ENCODE measurements at places on chromosomes 5 and 9.

- DNase-seq: no peak
These were observed 58.1 kb upstream of the SHISAL2B start for GRCh38 chr5:64632251-64632650.

DNA sequence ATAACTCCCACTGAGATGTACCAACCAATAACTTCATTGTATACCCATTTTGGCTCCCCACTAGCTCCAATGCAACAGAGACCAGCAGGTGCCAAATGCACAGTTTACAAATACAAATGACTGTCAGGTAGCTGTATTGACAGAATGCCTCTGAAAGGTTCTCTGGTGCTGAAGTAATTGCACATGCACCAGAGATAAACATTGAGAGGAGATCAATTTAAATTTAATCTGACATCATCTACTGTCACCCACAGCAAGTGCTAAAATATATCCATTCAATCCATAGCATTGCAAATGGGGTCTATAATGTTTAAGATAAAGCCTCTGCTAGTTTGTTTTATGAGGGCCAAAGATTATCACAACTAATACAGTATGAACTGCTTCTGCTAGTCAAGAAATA, 80.2 kb downstream of the STX17 start:
- DNase-seq: no peak

- no peak for DNase-seq
These were observed 87.0 kb upstream of the PHYKPL start for GRCh38 chr5:178319541-178320041.

DNA sequence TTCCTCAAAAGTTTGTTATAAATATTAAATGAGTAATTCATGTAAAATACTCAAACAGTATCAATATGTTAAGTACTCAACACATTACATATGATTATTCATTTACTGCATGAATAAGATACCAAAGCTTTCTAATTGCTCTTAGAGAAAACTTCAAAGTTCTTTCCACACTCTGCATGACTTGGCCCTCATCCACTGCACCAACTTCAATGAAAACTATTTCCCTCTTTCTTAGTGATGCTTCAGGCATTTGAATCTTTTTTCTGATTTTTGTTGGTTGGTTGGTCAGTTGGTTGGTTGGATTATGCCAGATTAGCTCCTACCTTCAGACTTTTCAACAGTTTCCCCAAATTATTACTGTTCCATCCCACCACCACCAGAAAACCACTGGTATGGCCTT, 314.7 kb upstream of the RGMB start:
- DNase-seq: no peak

- DNase-seq: no peak
These were observed 18.1 kb downstream of the GSN start for GRCh38 chr9:121285835-121286687.

GRCh38 chr9:34589636-34590380, at the start of gene CNTFR:
Gene CNTFR, minus strand, starts transcription at chr9:34589724. Its CDS starts 20,743 bp downstream, at chr9:34568981.
- DNase-seq: no peak

DNA sequence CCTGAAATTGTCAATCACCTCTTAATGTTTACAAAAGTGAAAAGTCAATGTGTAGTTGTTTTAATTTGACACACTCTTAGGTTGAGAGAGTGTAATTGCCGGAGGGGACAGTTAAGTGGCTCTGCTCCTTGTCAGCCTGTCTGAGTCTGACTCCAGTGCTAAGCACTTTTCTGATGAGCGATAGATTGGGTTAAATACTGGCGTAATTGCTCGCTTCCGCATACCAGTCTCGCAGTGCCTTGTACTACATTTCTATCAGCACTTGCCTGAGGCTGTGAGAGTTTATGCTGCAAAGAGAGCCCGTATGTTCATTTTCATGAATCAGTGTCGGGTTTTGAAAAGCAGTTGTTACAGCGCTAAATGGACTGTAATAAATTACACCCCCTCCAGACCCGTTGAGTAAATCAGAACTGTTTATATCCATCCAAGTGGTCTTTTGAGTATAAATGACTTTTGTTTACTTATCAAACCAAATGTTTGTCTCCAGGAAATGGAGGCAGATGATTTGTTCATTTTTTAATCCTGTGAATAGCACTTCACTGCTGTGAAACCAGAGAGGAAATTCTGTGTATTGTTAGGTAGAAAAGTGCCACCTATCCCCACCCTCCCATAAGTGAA, 41.0 kb upstream of the DMRT3 start:
- DNase-seq: no peak

GRCh38 chr5:180599981-180600553, 8.8 kb upstream of the SCGB3A1 start:
- no peak for DNase-seq

DNA sequence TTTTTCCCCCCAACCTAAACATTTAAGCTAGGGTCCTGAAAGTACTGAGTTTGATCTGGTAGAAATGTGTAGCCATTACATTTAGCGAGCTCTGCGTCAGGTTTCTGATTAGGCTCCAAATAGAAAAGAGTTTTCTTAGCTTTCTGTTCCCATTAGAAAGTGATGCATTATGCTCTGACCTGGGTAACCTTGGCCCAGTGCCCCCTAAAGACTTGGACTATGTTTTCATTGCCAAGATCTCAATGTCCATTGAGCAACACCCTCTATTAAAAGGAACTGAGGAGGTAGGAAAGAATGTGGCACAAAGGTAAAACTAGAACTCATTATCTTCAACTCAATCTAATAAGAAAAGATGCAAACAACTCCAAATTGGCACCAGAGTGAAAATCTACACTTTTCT, 358.9 kb upstream of the PCSK5 start:
- DNase-seq: no peak

DNA sequence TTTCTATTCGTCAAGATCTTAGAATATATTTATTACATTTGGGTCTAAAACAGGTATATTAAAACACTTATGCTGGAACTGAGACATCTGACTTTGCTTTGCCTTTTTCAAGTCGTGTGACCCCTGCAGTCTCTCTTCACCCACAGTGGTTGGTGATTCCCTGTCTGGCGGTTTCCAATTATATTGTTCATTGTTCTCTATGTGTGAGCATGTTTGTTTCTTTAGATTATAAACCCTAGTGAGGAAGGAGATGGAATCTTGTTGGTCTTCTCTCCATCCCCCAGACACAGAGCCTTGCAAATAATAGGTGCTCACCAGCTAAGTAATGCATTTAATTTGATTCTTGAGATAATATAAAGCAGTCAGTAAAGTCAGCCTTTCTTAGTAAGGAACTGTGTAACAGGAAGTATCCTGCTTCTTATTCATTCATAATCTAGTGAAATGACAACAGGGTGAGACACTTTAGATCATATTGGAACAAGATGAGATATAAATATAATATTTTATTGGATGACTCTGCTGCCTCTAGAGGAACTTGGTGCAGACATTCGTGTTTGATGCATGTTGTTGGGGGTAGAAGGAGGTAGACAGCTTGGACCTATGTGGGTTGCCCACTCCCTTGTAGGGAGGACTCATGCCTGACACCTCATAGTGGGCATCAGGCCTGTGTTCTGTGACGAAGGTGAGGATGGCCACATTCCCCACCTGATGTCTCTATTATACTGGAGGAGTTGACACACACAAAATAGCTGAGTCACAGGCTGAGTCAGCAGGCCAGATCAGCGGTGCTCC, 88.1 kb downstream of the FGF1 start:
- DNase-seq: no peak

- no peak for DNase-seq
These were observed 202.6 kb downstream of the TSSK1B start for GRCh38 chr5:113232221-113232620.

- DNase-seq: no peak
These were observed 52.4 kb downstream of the RETREG1 start for GRCh38 chr5:16564248-16564867.

DNA sequence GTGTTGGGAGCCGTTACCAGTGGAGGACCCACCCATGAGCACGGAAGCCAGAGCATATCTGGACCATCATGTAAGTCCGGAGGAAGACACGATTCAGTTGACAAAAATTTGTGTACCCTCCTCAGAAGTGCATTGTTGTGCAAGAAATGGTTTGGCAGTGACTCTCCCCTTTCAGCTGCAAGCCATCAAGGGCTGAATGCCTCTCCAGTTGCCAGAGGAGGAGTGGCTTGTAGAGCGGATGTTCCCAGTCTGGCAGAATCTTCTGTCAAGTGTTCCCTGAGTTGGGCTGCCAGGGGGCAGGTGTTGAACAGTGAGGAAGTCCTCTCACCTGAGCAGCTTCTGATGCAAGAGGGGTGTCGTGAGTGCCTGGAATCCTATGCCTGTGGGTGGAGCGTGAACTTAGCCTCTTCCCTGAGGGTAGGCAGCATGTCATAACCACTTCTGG, 27.6 kb upstream of the CDKN2AIPNL start:
- DNase-seq: no peak

DNA sequence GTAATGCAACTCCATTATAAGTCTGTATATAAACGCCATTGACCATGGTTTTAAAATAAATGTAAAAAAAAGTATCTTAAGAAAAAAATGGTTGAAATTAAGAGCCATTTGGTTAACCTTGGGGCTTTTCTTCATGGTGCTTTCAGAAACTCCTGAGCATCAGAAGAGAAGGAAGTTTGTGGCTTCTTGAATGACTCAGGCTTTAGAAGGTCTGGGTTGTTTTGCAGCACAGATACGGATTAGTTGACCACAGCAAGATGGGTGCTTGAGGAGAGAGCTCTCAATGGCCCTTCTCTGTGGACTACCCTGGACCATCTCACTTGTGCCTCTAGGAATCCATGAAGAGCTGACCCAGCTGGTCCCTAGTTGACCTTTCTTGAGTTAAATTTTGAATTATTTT, 189.5 kb downstream of the TMEM38B start:
- DNase-seq: no peak

GRCh38 chr5:157059093-157059539, at the start of gene HAVCR1:
Gene HAVCR1, minus strand, starts transcription at chr5:157059116. Its CDS starts 1,173 bp downstream, at chr5:157057943.
- no peak for DNase-seq

GRCh38 chr9:18614651-18615050, 140.7 kb downstream of the ADAMTSL1 start:
- DNase-seq: no peak

- no peak for DNase-seq
These were observed 11.7 kb downstream of the MED7 start for GRCh38 chr5:157130925-157131324.

GRCh38 chr5:42591015-42591414, 165.6 kb upstream of the CCDC152 start:
- no peak for DNase-seq

DNA sequence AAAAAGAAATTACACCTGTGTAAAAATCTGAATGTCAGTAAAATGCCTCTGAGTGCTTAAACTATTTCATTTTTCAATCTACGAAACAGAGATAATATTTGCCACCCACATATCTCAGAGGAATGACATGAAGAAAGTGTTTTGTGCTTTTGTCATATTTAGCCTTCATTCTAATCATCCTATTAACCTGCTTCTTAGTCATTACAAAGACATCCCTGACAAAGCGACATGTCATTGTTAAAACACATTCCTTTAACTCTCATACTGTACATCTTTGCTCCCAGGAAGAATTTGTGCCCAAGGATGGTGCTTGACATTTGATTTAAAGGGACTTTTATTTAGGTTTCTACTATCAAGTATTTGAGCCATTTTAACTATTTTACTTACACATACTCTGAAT, 275.9 kb downstream of the DMRTA1 start:
- DNase-seq: no peak

DNA sequence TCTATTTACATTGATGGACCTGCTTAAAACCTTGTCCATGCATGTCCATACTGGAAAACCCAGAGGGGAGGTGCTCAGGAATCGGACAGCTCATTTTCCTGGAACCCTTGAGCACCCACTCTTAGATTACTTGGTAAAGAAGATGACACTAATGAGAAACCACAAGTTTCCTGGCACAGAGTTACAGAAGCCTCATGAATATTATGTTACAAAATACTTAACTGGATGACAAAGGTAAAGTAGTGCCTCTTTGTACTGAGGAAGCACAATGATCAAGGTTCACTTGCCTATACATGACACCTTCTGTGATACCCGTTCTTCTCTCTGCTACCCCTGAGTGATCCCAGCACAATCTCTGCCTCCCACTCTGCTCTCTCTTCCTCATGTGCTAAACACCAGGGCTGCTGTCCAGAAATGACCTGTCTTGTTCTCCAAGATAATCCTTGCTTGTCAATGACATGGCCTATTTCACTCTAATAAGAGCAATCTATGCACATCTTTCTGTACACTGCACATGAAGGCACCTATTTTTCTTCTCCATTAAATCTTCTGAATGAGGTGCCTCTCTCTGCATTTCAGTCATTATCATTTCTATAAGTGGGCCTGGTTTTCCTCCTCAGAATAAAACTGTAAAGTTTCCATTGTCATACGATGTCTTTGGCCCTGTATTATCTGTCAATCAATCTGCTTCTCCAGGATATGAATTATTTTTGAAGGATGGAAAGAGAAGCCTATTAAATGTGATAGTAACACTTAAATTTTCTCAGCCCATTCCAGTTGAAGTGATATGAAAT, 684.0 kb upstream of the ACO1 start:
- no peak for DNase-seq

DNA sequence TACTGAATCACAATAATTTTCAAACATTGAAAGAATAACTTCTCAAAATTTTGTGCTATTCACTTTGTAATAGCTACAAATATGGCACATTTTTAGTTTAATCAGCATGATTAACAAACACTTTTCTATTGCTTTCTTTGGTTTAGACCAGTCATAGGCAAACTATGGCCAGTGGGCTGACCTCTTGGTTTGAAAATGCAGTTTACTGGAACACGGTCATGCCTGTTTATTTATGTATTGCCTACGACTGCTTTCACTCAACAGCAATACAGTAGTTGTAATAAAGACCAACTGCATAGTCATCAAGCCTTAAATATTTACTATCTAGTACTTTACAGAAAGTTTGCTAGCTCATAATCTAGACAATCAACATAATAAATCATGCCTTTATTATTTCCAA, 810.8 kb downstream of the TLE1 start:
- DNase-seq: no peak

- DNase-seq: no peak
These were observed 26.7 kb upstream of the ECM2 start for GRCh38 chr9:92562461-92562967.

DNA sequence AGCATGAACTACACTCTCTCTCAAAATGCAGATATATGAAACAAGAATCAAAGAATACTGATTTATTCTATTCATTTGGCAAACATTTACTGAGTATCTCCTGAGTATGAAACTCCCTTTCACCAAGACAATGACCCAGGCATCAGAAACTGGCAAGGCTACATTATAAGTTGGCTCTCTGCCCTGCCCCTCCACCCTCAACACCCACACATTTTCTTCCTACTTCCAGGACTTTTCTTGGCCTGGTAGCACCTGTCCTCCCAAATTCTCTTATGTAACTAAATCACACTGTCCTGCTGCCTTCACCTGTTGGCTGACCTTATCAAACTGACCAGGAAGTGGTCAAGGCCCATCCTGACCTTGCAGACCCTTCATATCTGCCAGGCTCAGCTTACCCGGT, 3.5 kb downstream of the RASEF start:
- no peak for DNase-seq

- no peak for DNase-seq
These were observed 491.3 kb upstream of the MEF2C start for GRCh38 chr5:89374144-89374784.
